ENCODE measurements at places on chromosomes 7 and 10.

DNA sequence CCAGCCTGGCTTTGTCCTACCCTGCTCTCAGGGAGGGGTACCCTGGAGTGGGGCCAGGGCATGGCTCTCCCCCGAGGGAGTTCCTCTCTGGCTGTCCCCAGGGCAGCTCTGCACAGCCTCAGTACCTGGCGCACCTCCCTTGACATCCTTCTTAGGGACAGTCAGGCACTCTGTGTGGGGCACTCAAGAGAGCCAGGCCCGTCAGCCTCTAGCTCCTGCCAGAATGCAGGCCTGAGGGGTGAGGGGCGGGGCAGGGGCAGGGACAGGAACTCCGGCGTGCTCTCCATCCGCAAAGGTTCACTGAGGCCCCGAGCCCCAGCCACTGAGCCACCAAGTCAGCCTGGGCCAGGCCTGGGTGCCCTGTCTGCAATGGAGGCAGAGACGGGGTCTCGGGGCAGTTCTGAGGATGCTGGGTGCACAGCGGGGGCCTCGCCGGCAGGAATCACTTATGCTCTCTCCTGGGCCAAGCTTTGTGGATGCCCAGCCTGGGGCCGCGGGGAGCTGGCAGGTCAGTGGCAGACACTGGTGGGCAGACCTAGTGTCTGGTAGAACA, 10.1 kb downstream of the LIMK1 start:
- DNase-seq: no peak

DNA sequence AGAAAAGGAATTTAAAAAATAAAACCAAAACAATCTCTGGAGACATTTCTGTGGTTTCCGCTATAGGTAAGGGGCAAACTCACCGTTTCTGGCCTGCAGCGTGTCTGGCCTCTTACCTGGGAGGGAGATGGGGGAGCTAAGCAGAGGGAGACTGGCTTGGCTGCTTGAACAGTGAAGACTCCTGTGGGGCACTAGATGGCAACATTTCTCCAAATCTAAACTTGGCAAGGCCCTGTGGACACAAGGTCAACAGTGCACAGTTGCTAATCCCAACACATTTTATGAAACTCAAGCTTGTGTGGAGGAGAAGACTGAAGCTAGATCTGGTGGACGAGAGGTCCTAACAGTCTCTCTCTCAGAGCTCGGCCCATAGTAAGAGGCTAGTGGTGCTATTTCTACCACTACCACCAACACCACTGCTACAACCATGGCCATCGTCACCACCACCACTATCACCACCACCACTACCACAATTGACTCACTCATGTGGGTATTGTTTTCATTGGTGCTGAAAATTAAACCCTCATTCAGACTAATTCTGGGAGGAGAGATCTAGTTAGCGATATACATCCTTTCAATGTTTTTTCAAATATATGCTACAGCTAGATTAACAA, 28.4 kb upstream of the CDHR3 start:
- no peak for DNase-seq

- DNase-seq: no peak
Observed at GRCh38 chr10:46227936-46228562, 58.7 kb upstream of the ANTXRL start.

DNA sequence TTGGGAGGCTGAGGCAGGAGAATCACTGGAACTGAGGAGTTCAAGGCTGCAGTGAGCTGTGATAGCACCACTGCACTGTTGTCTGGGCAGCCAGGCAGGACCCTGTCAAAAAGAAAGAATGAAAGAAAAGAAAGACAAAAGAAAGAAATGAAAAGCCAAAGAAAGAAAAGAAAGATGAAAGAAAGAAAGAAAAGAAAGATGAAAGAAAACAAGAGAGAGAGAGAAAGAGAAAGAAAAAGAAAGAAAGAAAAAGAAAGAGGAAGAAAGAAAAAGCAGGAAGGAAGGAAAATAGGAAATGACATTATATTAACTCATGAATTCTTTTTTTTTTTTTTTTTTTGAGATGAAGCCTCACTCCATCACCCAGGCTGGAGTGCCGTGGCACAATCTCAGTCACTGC, 32.4 kb upstream of the SPDYE3 start:
- no peak for DNase-seq

DNA sequence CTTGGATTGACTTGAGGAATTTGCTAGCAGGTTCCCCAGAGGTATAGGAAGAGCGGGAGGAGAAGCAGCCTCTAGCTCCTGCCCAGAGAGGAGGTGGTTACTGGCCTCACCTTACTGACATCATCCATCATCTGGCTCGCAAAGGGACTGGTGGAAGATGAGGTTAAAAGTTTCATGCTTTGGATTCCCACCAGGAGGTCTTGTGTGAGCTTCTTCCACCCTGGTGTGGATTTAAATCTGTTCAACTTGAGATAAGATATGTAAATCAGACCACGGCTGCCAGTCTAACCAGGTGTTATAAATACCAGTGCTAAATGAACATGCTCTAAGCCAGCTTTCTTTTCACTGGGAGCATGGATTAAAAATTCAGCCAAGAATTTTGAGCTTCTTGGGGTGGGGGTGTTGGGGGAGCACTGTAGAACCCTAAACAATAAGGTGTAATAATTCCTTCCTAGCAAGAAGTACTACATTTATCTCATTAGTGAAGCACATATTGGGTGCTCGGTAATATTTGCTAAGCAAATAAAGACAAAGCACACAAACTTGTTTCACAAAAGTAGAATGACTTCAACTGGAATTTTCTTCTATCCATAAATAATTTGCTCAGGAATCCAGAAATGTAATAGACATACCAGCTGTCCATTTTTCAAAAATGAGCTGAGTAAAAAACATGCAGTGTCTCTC, 7.8 kb downstream of the PROSER2 start:
- no peak for DNase-seq

DNA sequence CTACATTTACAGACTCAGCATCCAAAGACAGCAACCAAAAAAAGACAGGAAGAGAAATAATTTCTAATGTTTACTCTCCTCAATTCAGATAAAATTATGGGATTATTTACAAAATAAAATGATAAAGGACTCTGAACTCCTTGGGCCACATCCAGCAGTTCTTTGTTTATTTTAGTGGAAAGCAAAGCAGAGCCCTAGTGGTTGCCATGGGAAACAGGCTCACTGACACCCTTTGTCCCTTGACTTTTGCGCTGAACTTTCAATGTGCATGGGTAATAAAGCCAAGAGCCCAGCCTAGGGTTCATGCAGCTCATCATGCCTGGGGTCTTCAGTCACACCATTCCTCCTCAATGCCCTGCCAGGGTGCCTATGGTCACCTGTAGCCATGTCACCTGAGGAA, 442.6 kb upstream of the IGFBP3 start:
- DNase-seq: no peak

DNA sequence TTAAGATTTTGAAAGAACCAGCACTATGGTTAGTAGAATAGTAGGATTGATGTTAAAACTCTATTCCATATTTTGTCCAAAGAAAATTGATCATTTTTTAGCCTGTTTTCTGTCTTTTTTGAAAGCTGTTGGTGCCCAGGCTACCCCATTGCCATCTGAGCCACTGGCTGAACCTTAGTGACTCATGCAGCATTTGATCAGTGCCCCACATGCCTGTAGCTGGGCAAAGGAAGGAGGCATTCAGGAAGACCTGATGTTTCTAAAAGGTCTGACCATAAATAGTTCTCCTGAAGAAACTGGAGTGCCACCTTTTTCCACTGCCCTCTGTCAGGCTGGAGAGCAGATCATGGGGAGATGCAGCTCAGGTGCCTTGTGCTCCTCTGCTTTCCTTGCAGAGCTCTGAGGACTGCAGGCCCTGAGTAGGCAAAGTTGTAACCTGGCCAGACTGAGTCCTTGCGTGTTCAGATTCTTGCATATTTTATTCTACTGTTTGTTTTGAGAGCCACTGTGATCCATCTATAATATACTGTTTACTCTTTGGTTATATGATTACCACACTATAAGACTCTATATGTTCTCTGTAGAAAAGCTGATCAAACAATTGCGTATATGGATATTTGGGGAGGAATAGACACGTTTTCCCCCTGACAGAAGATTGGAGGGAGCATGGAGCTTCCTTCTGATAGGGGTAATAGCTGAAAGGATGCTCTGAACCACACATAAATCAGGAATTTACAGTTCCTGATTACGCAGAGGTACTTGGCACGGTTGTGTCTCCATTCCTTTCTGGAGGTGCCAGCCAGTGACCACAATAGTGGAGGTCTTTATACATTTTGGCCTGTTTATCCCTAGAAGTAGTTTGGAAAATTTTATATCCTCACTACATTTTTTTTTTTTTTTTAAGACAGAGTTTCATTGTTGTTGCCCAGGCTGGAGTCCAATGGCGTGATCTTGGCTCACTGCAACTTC, 48.9 kb upstream of the GJD4 start:
- no peak for DNase-seq

DNA sequence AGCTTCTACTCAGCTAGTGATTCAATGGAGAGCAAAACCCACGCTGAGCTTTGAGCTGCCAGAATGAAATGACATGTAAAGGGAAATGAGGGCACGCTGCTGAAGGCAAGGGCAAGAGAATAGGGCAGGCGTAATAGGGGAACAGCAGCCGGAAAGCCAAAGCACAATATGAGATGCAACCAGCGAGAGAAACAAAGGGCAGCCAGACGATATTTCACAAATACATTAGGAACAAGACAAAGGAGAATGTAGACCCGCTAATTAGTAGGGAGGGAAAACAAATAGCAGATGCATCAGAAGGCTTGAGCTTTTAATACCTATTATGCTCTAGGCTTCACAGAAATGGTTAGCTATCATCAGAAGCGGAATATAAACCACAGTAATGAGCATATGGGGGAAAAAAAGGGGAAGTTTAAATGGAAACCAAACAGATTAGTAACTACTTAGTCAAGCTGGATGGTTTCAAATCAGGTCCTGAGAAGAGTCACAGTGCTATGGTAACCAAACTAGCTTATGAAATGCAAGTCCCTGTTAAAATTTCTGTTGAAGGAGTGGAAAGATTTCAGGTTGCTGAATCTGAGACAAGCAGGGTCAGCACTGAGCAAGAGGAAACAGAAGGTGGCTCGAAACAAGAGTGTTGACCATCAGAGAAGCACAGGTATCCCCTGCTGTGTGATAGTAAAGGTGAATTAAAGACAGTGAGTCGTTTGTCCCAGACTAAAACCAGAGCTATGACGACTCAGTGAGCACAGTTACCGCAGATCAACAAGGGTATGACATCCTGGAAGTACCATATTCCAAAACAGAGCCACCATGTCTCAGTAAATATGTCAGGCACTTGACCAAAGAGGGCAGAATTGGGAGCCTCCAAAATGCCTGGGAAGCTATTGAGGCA, 496.9 kb upstream of the CELF2 start:
- no peak for DNase-seq

GRCh38 chr10:86073199-86073977, 293.2 kb downstream of the GRID1 start:
- DNase-seq: no peak

DNA sequence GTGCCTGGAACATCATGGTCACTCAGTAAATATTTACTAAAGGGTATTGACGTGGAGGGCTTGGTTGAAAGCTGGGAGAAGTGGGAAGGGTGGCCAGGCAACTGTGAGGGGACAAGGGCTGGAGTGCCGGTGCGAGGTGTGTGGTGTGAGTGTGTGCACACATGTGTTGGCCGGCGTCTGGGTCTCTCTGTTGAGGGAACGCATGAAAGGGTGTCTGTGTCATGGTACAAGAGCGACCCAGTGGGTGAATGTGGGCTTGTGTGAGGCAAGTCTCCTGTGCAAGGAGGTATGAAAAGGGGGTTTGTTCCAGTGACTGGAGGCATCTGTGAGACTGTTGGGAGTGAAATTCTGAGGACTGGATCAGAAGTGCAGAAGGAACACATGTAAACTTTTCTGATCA, 29.4 kb upstream of the UCMA start:
- DNase-seq: no peak

DNA sequence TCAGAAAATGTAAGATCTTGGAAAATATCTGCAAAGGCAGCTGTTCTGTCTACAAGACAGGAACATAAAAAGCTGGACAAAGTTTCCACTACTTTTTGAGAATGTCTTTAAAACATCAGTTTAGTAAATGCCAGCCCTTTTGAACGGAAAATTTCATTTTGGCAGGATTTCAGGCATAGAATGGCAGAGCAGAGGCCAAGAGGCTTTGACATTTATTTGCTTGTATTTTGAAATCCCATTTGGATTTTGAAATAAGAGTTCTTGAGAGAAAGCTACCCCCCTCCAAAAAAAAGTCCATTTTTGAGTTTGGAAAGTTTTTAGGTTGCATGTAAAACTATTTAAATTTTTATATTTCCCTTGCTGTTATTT, 3.1 kb upstream of the ETV1 start:
- DNase-seq: no peak

DNA sequence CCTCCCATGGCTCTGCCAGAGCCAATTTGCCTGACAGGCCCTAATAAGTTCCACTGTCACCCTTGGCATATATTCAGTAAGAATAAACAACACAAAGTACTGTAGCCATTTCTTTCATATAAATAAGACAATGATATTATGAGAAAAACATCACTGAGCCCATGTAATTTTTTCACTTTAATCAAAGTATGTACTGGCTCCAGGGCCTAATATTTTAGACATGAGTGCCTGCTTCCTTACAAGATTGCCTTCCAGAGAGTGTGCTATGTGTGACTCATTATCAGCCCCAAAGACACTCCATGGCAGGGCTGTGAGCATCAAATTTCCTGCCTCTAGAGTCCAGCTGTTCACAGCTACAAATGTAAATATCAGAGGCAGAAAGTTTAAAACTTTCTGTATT, 297.6 kb downstream of the LHFPL3 start:
- no peak for DNase-seq
